ENCODE measurements at places on chromosomes 2 and 18. TPM values are rescaled to one million over a fixed set of nuclear protein-coding genes. Genes with fewer than 3 reads are reported as not detected.

DIPK1C gene
- polyA plus RNA-seq, result 0.14 TPM

VAMP5 gene
- polyA plus RNA-seq, result 38.1 TPM

CROCC2 gene
- 0.05 TPM for polyA plus RNA-seq

SETBP1 gene
- 34.2 TPM for polyA plus RNA-seq

PARD3B gene
- polyA plus RNA-seq, result 35.6 TPM

UGT1A10 gene
- polyA plus RNA-seq, result not detected

SKOR2 gene
- polyA plus RNA-seq, result not detected

KCNS3 gene
- 5.4 TPM for polyA plus RNA-seq

- DNase-seq, result no peak
Observed at GRCh38 chr2:86218124-86218523, 18.9 kb downstream of the MRPL35 start.

DNA sequence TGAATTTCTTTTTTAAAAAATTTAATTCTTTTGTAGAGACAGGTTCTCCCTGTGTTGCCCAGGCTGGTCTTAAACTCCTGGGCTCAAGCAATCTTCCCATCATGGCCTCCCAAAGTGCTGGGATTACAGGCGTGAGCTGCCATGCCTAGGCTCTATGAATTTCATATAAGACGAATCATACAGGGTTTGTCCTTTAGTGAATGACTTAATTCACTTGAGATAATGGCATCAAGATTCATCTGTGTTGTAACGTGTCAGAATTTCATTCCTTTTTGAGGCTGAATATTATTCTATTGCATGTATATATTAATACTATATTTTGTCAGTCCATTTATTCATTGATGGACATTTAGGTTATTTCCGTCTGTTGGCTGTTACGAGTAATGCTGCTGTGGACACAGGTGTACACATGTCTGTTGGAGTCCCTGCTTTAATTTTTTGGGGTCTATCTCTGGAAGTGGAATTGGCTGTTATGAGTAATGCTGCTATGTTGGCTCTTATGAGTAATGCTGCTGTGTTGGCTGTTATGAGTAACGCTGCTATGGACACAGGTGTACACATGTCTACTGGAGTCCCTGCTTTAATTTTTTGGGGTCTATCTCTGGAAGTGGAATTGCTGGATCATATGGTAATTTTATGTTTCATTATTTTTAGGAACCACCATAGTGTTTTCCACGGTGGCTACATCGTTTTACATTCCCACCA lies 210.6 kb downstream of the CAMKMT start:
- no peak for DNase-seq

- no peak for DNase-seq
Observed at GRCh38 chr2:216739035-216739434, 43.7 kb upstream of the IGFBP5 start.

DNA sequence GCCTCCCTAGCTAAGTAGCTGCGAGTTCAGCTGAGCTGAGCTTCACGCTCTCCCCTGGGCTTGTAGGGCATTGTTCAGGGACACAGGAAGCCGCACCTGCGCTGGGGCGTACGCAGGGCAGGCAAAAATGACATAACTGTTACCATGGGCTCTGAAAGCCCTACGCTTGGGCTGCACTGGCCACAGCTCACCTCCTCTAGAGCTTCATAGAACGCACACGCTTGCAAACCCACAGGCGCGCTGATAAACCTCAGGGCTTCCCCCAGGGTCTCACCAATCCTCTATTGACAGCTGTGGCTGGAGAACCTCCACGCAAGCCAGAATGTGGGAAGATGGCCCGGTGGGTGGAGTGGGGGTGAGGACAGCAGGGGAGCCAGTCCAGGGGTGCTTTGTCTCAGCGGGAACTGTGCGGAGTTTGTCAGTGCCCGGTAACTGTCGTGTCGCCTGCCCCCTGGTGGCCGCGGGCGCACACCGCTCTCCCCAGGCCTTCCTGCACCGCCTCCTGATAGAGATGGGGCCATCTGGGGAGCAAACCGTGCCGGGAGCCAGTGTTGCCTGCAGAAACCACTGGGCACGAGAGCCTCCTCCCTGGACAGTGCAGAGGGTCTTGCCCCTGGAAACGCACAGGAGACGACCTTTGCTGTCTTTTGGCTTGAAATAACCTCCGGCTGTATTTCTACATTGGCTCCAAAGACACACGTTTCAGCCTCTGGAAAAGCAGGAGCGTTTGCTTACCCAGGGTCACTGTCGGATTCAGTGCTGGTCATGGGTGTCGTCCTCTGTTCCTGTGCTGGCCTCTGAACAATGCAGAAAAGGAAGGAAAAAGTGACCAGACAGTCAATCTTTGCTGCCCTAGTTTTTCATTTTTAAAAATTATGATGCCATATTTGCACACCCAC lies 17.0 kb upstream of the CIDEA start:
- no peak for DNase-seq

DNA sequence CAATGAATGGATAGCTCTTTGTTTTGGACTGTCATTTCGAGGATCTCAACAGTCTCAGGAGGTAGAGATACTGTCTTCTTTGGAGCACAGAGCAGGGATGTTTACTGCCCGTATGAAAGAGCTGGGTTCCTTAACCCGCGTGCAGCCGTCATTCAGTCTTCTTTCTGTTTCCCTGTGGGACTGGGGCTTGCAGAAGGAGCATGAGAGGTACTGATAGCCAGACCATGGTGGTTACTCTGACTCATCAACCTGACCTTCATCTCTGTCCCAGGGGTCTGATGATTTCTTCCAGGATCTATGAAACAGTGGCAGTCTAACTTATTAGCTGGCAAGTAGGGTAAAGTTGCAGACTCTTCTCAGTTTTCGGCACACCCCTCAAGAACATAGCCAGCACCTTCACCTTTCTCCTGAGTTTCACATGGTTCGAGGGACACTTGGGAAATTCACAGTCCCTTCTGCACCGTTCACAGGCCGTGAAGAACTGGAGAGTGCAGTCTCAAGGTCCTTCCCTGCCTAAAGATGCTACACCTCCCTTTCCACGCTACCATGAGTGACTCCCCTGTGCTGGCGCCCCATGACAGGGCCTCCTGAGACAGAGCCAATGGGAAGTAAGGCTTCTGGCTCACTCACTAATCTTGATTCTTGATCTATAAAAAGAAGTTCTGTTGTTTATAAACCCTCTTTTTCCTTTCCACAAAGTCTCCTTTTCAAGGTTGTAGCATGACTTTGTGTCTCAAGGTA lies 226.2 kb downstream of the MC4R start:
- DNase-seq, result no peak

- no peak for DNase-seq
Observed at GRCh38 chr18:48844271-48844670, 106.5 kb downstream of the SMAD7 start.

DNA sequence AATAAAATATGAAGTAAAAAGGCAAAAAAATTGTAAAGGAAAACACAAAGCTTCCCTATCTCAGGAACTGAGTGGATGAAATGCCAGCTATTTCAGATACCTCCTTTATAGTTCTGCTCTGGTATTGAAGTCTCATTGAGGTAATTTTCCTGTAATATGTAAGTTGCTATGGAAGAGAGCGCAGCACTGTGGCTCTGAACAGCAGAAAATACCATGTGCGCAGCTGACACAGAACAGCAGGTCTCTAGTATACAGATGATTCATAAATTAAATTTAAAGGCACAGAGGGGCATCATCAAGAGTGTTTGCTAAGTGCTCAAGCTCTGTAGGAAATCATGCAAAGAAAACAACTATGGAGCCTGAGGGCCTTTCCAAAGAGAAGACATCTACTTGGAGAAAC lies 315.3 kb upstream of the CDH7 start:
- no peak for DNase-seq

DNA sequence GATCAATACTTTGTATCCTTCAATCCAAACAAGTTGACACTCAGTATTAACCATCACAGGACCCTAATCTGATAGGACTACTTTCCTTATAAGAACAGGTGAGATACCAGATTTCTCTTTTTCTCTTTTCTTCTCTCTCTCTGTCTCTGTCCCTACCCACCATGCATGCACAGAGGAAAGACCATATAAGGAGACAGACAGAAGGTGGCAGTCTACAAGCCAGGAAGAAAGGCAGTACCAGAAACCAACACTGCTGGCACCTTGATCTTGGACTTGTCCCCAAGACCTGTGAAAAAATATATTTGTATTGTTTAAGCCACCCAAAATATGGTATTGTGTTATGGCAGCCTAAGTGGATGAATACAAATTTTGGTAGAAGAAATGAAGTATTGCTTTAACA lies 156.2 kb upstream of the KCNH7 start:
- no peak for DNase-seq

DNA sequence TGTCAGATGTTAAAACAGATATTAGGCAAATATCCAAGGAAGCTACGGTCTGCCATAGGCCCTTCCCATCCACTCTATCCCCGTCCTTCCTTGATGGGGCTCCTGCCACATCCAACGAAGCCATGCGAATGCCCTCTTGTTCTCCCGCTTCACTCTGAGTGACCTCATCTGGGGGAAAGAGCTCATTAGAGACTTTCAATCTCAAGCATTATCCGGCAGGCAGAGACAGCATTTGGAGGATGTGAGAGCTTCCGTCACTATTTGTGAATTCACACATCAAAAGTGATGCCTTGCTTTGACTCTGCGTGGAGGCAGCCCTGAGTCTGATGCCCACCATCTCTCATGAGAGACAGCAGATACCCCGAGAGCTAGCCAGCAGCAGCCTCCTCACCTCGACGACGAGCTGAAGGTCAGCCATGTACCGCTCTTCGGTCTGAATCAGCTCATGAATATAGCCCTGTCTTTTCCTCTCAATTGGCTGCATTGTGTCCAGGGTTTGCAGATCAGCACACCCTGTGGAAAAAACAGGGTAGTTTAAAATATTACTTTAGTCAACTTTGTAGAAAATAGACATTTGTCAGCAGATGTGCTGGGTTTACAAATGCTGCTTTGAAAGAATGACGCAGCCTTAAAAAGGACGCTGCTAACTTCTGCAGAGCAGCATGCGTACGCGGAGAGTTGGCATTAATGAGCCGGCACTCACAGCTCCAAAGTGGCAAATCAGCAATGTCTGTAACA lies 45.9 kb downstream of the FAM228A start:
- DNase-seq, result no peak

- DNase-seq, result no peak
Observed at GRCh38 chr18:32760391-32760790, 12.4 kb downstream of the KLHL14 start.

GRCh38 chr2:25281941-25282340 lies 59.8 kb downstream of the DNMT3A start:
- DNase-seq, result no peak

DNA sequence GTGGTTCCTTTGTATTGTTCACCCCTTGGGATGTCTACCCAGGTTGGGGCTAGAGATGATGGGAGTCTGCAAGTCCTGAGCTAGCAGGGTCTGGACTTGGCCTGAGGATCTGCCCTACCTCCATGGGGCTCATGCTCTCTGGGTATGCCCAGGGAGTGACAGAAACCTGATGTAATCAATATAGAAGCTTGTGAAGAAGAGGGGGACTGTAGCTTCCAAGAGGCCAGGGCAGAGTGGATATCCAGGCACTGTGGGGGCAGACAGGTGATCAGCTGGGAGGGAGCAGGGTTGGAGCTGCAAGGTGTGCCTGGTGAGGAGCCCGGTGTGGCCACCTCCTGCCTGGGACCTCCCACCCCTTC lies 164.2 kb downstream of the CTIF start:
- no peak for DNase-seq

- DNase-seq, result no peak
Observed at GRCh38 chr2:209501579-209501978, 77.7 kb downstream of the MAP2 start.

GRCh38 chr2:86174445-86174844 lies 20.8 kb downstream of the IMMT start:
- no peak for DNase-seq

GRCh38 chr2:8059255-8059654 lies 622.6 kb upstream of the ID2 start:
- DNase-seq, result no peak

GRCh38 chr2:219159771-219160185 lies 837 bp downstream of the NHEJ1 start:
- DNase-seq, result no peak

DNA sequence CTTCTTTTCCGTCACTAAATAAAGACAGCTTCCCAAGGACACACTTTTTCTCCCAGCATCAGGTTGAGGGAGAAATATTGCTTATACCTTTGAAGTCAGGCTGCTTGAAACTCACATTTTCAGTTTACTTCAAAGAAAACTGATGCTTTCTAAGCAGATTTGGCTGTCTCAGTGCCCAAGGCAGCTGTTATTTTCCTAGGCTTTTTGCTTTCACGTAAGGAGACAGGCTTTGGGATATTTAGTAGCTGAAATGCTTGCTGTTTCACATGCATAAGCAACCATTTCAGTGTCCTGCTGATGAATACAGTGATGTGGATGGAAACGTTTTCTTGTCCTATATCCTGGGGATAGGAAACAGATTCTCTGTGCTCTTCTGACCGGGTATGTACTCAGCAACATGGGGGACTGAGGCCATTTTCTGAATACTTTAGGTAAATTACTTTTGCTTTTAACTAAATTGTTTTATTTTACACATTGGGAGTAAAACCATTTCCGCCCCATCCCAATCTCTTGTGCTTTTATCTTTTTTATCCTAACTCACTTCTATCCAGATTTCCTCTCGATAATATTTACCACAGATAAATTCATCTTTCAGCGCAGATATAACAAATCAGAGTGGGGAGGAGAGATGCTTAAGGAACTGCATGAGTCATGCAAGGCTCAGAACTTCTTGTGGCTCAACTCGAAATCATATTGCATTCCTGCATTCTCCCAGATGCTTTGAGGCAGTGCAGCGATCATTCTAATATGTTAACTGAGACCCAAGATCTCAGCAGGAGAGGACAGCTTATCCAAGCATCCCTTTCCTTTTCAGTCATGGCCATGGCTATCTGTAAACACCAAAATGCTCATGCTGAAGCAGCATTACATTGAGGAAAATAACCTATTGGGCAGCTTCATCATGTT lies 22.2 kb downstream of the GALR1 start:
- DNase-seq, result no peak

DNA sequence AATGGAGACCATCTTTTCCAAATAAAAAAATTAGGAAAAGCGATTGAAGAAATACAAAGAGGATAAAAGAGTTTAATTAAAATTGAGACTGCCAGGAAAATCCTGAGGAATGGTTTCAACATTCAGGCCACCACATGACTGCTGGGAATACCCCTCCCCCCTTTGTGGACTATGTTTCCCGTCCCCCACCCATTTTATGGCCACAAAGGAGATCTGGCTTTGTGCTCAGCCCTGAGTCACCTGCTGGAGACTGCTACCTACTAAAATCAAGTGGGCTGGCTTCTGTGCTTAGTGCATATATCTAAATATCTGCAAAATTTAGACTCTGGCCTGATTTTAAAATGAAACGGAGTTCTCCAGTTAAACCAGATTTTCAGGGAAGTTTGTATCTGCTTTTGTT lies 10.1 kb downstream of the RND3 start:
- DNase-seq, result no peak

GRCh38 chr2:59694176-59694575 lies 859.3 kb downstream of the BCL11A start:
- no peak for DNase-seq

DNA sequence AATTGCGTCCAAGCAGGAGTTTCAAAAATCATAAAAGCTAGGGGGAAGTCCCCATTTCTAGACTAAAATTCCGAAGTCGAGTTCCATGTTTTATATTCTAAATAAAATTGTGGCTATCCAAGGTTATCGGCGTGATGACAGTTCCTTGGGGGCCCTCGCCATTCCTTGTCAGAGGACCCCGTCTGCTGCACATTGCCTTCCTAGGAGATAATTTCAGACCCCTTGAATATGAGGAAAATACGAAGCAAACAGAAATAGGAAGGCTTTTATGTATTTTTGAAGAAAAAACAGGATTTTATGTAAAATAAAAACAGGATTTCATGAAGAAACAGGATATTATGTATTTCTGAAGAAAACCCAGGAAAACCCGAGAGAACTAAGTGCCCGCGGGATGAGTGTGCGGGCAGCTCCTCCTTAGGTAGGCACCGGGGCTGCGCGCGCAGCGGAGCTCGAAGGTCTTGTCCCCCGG lies 465 bp upstream of the PLEKHA3 start:
- DNase-seq, result no peak
